GF-D8 (cell line): ENCODE measurements at places on chromosomes 11 and 22.

- DNase-seq, result no peak
Measured at GRCh38 chr11:35550374-35551036, 25.1 kb upstream of the PAMR1 start.

- DNase-seq, result peak; percentile 45
Measured at GRCh38 chr11:73177778-73178539, 35.8 kb upstream of the FCHSD2 start.

GRCh38 chr11:113974741-113975470 is at the start of gene HTR3A:
HTR3A (plus strand) TSS chr11:113975108; CDS start chr11:113975326, 218 bp downstream.
- no peak for DNase-seq

- DNase-seq, result no peak
Measured at GRCh38 chr11:3094223-3094824, 37.1 kb upstream of the CARS1 start.

- DNase-seq, result no peak
Measured at GRCh38 chr11:108985236-108985944, 320.5 kb downstream of the DDX10 start.

DNA sequence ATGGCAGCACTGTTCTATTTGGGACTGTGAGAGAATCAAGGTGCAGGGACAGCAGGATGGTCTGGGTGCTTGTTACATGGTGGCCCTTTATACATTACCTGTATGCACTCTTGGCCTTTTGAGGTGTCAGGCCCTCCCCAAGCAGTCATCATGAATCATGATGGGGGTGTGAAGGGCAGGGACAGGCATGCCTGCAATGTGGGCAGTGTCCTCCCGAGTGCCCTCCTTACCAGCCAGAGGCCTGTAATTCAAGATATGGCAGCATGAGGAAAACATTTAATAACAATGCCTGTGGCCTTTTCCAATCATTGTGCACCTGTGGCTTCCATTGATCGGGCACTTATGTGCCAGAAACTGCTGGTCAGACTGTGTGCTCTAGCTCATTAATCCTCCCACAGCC is 25.5 kb upstream of the CYP2D6 start:
- DNase-seq, result no peak

DNA sequence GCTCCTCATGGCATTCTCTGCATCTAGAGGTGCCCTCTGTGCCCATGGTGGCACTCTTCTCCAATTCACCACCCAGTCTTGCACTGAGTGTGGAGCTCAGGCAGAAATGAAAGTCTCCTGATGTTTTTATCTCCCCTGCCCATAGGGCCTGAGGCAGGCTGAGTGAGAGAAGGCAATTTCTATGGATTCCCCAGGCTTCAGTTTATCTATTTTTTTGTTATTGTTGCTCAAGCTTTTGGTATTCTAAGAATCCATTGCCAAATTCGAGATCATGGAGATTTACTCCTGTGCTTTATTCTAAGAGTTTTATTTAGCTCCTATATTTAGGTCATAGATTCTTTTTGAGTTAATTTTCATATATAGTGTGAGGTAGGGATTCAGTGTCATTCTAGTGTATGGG is 40.7 kb downstream of the TSPAN18 start:
- DNase-seq, result no peak

GRCh38 chr11:128374026-128374425 is 213.3 kb downstream of the ETS1 start:
- DNase-seq, result no peak
